ENCODE measurements at places on chromosomes 5 and 9. TPM values are rescaled to one million over a fixed set of nuclear protein-coding genes. Genes with fewer than 3 reads are reported as not detected.

JAK2 gene
- 3.9 TPM for total RNA-seq

BOD1 gene
- total RNA-seq, result 68.2 TPM

PCDHA9 gene
- total RNA-seq, result not detected

GRAMD2B gene
- 1.1 TPM for total RNA-seq

ELP1 gene
- total RNA-seq, result 18.8 TPM

NSG2 gene
- not detected for total RNA-seq

RNF183 gene
- total RNA-seq, result 0.19 TPM

PCDHGB6 gene
- total RNA-seq, result 0.09 TPM

PTGS1 gene
- total RNA-seq, result 1.6 TPM

KIF20A gene
- total RNA-seq, result 41.8 TPM

WDR38 gene
- total RNA-seq, result 0.14 TPM

C5orf52 gene
- total RNA-seq, result not detected

DIRAS2 gene
- total RNA-seq, result not detected

CCIN gene
- not detected for total RNA-seq

C5orf22 gene
- 11.8 TPM for total RNA-seq

ARID3C gene
- total RNA-seq, result 0.17 TPM

GRXCR2 gene
- not detected for total RNA-seq

DCANP1 gene
- not detected for total RNA-seq

SUSD3 gene
- 0.82 TPM for total RNA-seq

ALAD gene
- 17.1 TPM for total RNA-seq

TEX48 gene
- not detected for total RNA-seq

PAEP gene
- total RNA-seq, result 0.25 TPM

CCDC112 gene
- total RNA-seq, result 6.6 TPM

CDH9 gene
- total RNA-seq, result not detected

LURAP1L gene
- 28.3 TPM for total RNA-seq

SURF1 gene
- 42.8 TPM for total RNA-seq

TGFBR1 gene
- total RNA-seq, result 83.9 TPM

MCTP1 gene
- 9.5 TPM for total RNA-seq

AFAP1L1 gene
- 12.3 TPM for total RNA-seq

TPPP gene
- total RNA-seq, result 6.6 TPM

GADD45G gene
- total RNA-seq, result 0.31 TPM

KCNIP1 gene
- not detected for total RNA-seq

ATG10 gene
- total RNA-seq, result 9.3 TPM

SLC46A2 gene
- total RNA-seq, result not detected

RASGEF1C gene
- total RNA-seq, result 0.10 TPM

BTNL9 gene
- 1.1 TPM for total RNA-seq

BRINP1 gene
- total RNA-seq, result 0.15 TPM

ADGRD2 gene
- 0.03 TPM for total RNA-seq

SV2C gene
- total RNA-seq, result not detected

FIBCD1 gene
- total RNA-seq, result 25.1 TPM

CSF2 gene
- total RNA-seq, result 0.23 TPM

NTNG2 gene
- total RNA-seq, result 1.2 TPM

TGFBI gene
- total RNA-seq, result 1,737 TPM

ADAMTS6 gene
- 0.06 TPM for total RNA-seq

GGTA1 gene
- not detected for total RNA-seq

CCNO gene
- 7.5 TPM for total RNA-seq

JMY gene
- 3.1 TPM for total RNA-seq

PRXL2C gene
- 17.5 TPM for total RNA-seq

Measured in A549 treated with AZD2906 at 1 μM for 4 hours (cell line).